ENCODE measurements at places on chromosomes 16 and 17. TPM values are rescaled to one million over a fixed set of nuclear protein-coding genes. Genes with fewer than 3 reads are reported as not detected.

- DNase-seq: no peak
Observed at GRCh38 chr17:73851091-73851490, 206.8 kb upstream of the SDK2 start.

ATXN7L3 gene
- 51.1 TPM for total RNA-seq

DBNDD1 gene
- total RNA-seq: 10.4 TPM

CBFA2T3 gene
- 0.14 TPM for total RNA-seq

All from dermis blood vessel endothelial cell (primary cell).